ENCODE measurements at places on chromosomes 13 and 19.

GRCh38 chr13:113630804-113631203 is 27.2 kb downstream of the ATP4B start:
- DNase-seq = no peak

GRCh38 chr13:26048741-26049140 is 3.1 kb downstream of the SHISA2 start:
- DNase-seq = peak; percentile 28

- no peak for DNase-seq
Observed at GRCh38 chr19:15248106-15248505, 15.9 kb upstream of the EPHX3 start.

GRCh38 chr13:52383366-52383765 is 22.6 kb downstream of the THSD1 start:
- DNase-seq = no peak

DNA sequence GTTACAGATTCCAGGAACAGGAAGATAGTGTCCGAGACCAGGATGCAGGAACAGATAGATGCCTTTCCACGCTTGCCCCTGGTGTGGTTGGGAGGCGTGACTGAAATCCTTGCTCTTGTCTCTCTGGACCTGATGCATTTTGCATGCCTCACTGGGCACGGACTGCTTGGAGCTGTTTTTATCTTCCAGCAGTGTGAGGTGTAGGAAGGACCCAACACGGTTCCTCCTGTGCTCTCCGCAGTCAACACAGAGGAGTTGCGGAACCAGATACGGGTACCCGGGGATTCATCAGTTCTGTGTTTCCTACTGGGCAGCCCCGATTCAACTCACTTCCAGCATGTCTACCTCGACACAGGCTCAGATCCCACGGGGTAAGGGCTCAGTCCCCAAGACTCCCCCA is 6.5 kb downstream of the DOT1L start:
- no peak for DNase-seq

DNA sequence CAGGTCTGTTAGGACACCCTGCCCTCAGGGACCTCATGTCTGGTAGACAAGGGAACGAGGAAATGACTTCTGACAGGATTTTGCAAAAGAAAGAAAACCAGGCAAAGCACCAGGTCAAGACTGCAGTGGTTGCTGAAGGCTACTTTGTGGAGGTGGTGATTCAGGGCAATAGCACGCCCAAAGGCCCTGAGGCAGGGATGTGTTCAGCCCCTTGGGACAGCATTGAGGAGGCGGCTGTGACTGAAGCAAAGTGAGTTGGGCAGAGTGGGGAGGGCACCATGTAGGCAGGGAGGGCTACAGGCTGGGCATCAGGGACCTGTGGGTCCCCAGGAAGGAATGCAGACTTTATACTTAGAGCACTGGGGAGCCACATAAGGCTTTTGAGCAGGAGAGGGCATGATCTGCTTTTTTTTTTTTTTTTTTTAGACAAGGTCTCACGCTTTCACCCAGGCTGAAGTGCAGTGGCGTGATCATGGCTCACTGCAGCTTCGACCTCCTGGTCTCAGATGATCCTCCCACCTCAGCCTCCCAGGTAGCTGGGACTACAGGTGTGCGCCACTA is 10.8 kb upstream of the HOMER3 start:
- DNase-seq = no peak

DNA sequence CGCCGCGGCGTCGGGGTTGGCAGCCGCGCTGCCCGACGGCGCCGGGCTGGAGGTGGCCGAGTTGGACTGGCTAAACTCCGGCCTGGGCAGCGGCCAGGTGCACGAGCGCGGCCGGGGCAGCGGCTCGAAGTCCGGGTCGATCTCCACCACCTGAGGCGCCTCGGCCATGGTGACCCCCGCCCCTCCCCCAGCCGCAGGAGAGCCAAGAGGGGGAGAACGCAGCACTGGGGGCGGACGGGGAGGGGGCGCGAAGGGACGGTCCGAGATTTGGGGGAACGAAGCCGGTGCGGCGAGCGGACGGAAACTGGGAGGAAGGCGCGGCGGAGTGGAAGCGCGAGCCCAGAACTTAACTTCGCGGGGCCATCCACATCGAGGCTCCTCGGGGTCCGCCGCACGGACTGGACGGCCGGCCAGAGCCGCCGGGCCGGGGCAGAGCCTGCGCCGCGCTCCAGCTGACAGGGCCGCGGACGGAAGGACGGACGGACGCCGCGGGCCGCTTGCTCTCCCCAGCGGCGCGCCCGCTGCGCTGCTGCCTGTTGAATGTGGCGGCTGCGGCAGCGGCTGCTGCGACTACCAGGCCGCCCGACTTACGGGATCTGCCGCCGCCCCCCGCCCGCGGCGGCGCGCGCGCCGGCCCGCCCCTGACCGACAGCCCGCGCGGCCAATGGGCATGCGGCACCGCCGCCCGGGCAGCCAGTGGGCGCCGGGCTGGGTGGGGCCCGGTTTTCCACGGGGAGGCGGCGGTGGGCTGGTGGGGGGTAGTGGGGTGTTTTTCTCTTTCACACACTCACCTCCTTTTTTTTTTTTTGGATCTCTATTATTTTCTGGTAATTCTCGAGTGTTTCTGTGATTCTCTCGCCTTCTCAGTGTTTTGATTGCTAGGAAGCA is at the start of gene FOXO1:
TSS of gene FOXO1 (minus strand) at position 597 of the 888 bp plus-strand sequence. CDS start at position 168, 429 bp downstream.
- DNase-seq = peak; percentile 78

DNA sequence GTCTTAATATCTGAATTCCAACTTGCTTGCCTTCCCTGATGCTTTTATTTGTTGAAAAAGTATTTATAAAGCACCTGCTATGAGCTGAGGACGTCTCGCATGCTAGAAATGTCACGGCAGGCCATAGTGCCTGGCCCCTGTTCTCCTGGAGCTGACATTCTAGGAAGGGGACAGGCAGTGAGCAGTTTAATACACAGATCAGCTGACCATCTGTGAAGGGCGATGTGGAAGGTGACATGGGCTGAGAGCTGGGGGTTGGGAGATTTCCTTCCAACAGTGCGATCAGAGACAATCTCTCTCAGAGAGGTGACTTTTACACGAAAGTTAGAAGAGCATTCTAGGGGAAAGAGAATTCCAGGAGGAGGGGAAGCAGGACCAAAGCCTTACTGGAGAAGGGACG is 153.2 kb downstream of the ZNF536 start:
- DNase-seq = no peak

DNA sequence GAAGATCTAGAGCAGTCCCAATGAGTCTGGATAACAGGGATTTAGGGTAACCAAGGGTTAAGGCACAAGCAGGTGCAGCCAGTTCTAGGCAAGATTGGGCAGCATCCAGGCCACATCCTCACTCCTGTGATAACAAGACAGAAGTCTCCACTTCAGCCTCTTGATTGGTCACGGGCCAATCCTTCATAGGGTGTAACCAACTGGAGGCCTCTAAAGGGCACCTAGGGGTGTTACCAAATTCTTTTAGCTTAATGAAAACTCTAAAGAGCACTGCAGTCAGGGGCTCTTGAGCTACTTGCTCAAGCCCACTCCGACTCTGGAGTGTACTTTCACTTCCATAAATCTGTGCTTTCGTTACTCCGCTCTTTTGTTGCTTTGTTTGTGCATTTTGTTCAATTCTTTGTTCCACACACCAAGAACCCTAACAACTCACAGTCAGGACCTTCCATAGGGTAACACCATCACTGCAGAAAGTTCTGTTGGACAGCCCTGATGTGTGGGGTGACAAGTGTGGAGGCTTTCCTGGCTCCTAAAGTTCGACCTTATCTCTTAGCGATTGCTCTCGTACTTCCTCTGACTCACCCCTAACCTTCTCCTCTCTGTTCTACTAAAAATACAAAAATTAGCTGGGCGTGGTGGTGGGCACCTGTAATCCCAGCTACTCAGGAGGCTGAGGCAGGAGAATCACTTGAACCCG is 36.1 kb downstream of the ZSWIM9 start:
- no peak for DNase-seq

DNA sequence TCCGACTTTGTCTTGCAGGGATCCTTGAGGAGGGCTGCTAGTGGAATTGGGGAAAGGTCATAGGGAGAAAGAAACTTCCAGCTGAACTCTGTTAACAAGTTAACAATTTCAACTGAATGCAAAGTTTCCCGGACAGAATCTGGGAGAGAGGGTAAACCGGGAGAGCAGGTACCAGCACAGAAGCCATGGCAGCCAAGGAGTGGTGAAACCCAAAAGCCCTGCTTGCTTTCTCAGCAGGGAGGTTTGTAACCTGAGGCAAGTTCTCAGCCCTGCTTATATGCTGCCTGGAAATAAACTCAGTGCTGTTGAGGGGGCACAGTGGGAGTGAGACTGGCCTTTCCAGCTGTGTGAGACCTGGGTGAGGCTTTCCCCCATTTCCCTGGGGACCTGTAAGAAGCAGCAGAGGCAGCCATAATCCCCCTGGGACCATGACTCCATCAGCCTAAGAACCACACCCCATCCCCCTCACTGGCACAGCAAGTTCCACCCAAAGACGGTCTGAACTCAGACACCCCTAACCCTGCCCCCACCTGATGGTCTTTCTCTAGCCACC is 84.0 kb downstream of the SUCLA2 start:
- DNase-seq = no peak

GRCh38 chr19:46990991-46991676 is 28.5 kb upstream of the NPAS1 start:
- DNase-seq = peak; percentile 71

DNA sequence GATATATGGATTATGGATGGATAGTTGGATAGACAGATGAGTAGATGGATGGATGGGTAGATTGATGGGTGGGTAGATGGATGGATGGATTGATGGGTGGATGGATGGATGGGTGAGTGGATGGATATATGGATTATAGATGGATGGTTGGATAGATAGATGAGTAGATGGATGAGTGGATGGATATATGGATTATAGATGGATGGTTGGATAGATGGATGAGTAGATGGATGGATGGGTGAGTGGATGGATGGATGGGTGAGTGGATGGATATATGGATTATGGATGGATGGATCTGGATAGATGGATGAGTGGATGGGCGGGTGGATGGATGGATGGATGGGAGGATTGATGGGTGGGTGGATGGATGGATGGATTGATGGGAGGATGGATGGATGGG is 36.4 kb upstream of the TNFAIP8L1 start:
- DNase-seq = no peak

- DNase-seq = no peak
Observed at GRCh38 chr19:10557603-10558197, 8.1 kb downstream of the KRI1 start.

- DNase-seq = no peak
Observed at GRCh38 chr19:50340331-50340730, 11.2 kb upstream of the KCNC3 start.

DNA sequence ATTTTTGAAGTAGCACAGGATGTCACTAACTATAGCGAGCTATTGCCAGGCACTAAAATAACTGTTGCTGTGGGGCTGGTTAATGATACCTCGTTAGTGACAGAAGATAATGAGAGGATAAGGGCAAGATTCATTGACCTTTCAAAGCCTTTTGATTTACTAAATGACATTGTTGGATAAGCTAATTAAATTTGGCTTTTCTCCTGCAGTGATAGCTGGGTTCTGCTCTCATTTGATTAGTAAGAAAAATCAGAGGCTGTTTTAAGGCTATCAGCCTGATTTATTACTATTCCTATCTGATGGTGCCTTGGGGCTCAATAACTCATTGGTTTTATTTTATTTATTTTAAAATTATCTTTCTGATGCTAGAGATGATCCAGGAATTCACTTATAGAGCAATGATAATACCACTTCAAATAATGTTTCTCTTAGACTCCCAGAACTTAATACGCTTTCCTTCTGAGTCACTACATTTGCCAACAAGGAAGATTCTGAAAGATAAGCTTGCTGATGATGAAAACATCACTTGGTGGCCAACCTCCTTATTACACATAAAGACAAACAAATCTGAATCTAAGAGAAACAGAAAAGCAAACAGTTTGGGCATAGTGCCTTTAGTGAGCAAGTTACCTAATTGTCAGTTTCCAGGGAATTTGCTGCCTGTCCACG is 501.3 kb upstream of the ARGLU1 start:
- no peak for DNase-seq

- DNase-seq = no peak
Observed at GRCh38 chr13:113472355-113473025, 18.0 kb downstream of the DCUN1D2 start.

- no peak for DNase-seq
Observed at GRCh38 chr13:21902709-21903098, 231.8 kb downstream of the FGF9 start.

DNA sequence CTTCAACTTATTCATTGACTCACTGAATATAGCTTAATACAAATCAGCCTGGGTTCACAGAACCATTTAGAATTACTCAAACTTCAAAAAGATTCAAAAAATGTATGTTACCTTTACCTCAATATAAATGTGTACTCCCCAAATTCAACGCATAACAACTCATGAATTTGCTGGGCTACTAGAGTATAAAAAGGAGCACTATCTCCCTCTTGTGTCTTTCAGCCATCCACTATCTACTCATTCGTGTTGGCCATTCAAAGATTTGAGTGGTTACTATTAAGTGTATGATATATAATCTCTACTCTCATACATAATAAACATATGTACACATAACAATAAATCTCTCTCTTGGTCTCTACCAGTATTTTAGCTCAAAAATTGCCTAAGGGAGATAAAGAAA is 20.3 kb downstream of the INTS6 start:
- no peak for DNase-seq

GRCh38 chr19:3506384-3507340 is 551 bp downstream of the FZR1 start:
- peak; percentile 28 for DNase-seq

DNA sequence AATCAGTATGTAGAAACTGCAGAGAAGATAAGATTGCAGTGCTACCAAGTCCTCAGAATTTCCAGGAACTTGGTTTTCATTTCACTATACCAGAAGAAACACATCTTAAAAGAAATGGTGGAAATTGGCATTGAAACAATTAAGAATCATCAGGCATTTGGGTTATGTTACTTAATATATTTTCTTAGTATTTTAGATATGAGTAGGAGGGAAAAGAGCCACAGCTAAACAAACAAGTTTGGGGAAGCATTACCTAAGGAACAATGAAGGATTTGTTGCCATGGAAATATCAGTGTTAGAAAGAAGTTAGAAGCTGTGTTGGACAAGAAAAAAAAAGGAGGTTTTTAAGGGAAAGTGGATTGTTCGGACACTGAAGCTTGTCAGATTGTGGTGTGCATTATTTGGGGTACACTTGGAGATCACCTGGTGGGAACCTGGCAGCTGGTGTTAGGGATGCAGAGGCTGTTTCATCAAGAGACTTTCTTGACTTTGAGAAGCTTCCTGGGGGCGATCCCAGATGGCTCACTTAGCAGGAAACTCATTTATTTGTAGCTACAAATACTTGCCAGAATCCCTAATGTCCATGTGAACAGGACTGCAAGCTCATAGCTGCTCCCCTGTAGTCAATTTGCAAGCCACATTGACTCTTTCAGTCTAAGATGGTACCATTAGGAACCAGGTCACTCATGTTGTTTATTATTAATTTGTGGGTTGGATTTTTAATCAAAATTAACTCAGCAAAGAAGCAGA is 246.7 kb downstream of the RFC3 start:
- no peak for DNase-seq

GRCh38 chr19:4589579-4590410 is 30.3 kb upstream of the SEMA6B start:
- peak; percentile 45 for DNase-seq

GRCh38 chr19:49997709-49998108 is 27.5 kb downstream of the VRK3 start:
- DNase-seq = peak; percentile 52
